Common myeloid progenitor, CD34-positive (primary cell): ENCODE measurements at places on chromosomes 16 and 17.

DNA sequence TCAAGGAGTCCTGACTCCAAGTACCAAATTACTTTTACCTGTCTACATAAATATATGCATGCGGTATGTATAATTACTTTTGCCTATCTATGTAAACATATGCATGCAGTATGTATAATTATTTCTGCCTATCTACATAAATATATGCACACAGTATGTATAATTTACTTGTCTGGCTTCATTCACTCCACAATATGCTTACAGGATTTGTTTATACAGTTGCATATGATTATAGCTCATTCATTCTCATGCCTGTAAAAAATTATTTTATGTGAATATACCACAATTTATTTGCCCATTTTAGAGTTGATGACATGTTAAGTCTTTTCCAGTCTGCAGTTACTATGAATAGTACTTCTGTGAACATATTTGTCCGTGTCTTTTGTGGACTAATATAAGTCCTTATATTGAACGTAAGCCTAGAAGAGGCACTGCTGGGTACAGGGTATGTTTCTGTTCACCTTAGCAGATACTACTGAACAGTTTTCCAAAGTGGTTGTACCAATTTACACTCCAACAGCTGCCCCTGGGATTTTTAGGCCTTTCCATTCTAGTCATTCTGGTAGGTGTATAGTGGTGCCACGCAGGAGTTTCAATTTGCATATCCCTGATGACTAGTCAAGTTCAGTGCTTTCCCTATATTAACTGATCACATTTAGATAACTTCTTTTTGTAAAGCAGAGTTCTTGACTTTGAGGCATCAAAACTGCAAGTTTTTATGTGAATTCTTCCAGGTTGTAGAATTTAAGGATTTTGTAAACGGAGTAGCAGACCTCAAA lies 47.0 kb downstream of the MARVELD3 start:
- DNase-seq = no peak

DNA sequence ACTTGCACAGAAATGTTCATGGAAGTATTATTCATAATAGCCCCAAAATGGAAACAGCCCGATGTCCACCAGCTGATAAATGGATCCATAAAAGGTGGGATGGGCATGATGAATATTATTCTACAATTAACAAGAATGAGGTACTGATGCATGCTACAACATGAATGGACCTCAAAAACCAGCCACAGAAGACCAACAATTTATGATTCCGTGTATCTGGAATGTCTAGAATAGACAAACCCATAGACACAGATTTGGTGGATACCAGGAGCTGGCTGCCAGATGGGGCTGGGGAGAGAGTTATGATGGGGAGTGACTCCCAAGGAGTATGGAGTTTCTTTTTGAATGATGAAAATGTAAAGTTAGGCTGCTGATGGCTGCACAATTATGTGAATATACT lies 10.8 kb upstream of the NAGLU start:
- DNase-seq = no peak

GRCh38 chr17:38710604-38710962 lies 5.5 kb downstream of the MLLT6 start:
- DNase-seq = no peak

- no peak for DNase-seq
Measured at GRCh38 chr16:9062301-9062700, 29.1 kb upstream of the HAPSTR1 start.

DNA sequence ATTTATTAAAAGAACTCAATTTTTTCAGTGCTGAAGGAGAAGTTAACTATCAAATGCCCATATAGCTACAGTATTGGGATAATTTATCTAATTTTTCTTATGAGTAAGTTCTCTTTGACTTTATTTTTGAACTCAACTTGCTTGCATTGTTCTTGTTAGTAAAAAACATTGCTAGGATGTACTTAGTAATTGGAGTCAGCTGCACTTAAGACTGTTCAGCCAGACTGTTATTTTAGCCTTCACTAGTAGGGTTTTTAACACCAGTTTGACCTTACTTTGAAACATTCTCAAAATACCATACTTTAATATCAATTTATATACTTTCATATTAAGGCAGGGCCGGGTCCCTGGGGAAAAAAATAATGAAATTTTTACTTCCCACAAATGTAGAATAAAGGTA lies 256.6 kb upstream of the TBX2 start:
- no peak for DNase-seq

GRCh38 chr17:82242977-82243647 lies 14.3 kb downstream of the SLC16A3 start:
- no peak for DNase-seq

DNA sequence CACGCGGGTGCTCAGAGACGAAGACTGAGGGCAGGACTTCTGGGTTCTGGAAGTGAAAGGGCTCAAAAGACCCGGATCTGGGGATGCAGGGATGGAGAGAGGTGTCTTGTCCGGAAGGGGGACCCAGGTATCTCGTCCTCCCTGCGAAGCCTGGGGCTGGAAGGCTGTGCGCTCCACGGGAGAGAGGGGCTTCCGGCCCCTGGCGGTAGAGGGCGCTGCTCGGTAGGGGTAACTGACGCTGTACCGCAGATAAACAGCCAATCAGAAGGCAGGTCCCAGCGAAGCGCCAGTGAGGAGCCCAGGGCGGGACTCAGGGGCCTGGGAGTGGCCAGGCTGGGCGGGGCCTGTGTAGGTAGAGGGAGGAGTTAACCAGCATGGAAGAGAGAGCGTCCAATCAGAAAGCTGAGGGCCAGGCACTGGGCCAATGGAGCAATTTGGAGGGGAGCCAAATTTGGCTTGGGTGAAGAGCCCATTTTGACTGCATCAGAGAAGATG lies 804 bp downstream of the TGFB1I1 start:
- peak; percentile 83 for DNase-seq

- no peak for DNase-seq
Measured at GRCh38 chr17:6596081-6596480, 39.7 kb upstream of the PITPNM3 start.

- DNase-seq = no peak
Measured at GRCh38 chr16:75217389-75217851, 1.4 kb upstream of the CTRB1 start.

DNA sequence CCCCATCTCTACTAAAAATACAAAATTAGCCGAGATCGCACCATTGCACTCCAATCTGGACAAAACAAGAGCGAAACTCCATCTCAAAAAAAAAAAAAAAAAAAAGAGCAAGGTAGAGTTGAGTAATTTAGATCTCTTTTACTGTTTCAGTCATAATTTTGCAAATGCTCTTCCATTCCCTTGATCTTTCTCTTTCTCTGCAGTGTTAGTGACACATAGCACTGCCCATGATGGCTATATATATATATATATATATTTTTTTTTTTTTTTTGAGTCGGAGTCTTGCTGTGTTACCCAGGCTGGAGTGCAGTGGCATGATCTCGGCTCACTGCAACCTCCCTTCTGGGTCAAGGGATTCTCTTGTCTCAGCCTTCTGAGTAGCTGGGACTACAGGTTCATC lies 12.2 kb upstream of the PHOSPHO1 start:
- DNase-seq = no peak

GRCh38 chr16:87723226-87723623 lies 42.6 kb downstream of the KLHDC4 start:
- peak; percentile 79 for DNase-seq

DNA sequence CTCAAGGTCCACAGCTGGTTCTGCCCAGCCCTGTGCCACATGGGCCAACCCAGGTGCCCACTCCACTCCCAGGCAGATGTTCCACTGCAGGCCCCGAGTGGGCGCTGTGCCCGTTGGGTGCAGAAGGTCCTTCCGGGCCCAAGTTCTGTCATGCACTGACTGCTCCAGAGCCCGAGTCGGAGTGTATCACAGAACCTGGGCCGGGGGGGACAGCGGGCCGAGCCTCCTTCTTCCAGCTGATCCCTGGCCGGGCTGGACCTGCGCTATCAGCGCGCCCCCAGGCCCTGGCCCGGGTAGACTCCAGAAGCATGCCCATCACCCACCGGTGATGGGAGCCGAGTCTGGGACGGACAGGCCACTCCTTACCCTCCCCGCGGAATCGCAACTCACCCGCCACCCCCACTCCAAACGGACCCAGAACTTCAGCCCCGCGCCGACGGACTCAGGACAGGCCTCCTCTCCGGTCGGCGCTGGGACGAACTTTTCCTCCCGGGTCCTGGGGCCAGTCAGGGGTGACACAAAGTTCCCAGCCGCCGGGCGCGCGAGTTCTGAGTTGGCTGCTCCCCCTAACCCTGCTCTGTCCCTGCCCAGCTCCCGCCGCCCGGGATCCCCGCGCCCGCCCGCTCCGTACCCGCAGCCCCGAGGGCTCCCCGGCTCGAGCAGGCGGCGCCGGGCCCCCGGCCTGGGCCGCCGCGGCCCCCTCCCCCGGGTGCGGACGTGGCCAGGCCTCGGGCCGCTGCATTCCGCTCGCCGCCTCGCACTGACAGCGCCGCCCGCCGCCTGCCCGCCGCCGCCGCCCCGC lies at the start of gene COPZ2:
TSS of gene COPZ2 (minus strand) at position 762 of the 802 bp plus-strand sequence. CDS start at position 742, 20 bp downstream.
- peak; percentile 51 for DNase-seq

GRCh38 chr17:77600346-77600745 lies 358.2 kb upstream of the TNRC6C start:
- DNase-seq = no peak
